HFF-Myc (cell line): ENCODE measurements at places on chromosomes 11 and 22.

DNA sequence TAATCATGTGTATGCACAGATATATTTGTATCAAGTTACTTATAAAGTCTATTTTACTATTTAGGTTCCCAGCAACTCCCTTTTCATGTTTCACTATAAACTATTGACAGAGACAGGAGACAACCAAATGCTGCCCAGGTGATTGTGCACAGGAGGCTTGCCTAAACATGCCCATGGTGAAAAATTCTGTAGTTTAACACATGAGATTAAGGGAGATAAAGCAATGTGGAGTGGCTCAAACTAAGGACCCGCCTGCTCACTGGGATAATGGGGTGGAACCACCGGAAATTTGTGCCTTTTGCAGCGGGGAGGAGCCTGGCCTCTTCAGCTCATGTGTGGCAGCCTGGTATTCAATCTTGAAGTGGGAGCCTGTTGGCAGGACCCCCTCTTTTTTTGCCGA lies 459.5 kb upstream of the CNTN5 start:
- no peak for DNase-seq

DNA sequence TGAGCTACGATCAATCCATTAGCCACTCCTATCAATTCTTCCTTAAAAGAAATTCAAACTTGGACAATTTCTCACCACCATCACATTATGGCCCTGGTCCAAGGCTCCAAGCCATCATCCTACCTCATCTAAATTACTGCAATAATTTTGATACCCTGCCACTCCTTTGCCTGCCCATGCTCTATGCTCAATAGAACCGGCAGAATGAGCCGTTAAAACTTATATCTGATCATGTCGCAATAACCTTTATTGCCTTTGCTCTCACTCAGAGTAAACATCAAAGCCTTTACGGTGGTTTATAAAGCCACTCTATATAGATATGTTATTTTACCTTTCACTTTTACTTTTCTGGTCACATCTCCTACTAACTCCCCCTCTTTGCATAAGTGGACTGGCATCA lies 2392.1 kb upstream of the RAG2 start:
- no peak for DNase-seq

GRCh38 chr11:18936002-18936673 lies 3.1 kb downstream of the MRGPRX1 start:
- no peak for DNase-seq

- DNase-seq = no peak
These were observed 790 bp downstream of the IFITM5 start for GRCh38 chr11:298406-299065.

DNA sequence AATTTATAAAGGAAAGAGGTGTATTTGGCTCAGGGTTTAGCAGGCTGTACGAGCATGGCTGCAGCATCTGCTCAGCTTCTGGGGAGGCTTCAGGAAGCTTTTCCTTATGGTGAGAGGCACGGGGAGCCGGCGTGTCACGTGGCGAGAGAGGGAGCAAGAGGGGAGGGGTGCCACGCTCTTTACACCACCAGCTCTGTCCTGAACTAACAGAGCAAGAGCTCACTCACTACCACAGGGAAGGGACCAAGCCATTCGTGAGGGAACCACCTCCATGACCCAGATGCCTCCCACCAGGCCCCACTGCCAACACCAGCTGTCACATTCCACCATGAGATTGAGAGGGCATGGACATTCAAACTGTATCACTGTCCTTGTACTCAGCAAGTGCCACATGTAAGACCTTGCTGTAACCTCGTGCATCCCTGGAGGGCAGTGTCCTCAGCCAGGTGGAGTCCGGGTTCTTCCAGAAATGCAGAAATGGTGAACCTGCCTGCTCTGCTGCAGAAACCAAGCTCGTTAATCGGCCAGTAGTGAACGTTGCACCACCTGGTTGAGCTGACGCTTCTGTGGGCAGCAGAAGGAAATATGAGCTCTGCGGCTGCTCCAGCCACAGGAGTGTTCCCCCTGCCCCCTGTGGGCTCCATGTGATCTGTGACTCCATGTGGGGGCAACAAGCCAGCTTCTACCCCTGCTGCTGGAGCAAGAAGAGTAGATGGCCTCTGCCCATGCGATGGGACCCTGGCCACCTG lies 368.6 kb downstream of the TBC1D22A start:
- no peak for DNase-seq
